ENCODE measurements at places on chromosomes 4 and X.

GRCh38 chr4:41204400-41204978 lies 9.9 kb downstream of the APBB2 start:
- no peak for DNase-seq

DNA sequence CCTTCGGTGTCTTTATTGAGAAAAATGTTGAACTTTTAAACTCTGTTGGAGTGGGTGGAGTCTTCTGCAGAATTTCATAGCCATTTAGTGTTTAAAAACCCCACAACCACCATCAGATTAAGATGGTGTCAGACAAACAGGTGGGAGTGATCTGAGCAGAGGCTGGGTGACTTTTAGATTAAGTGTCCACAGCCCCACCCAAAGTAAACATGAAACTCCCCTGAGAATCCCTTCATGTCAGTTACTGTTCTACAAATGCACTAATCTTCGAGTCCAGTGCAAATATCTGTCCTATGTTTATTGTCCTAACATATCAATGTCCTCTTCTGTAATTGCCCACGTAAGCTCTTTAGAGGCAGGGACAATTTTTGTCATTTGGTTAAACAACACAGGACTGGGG lies 175.6 kb upstream of the RBPJ start:
- DNase-seq: no peak

- peak; percentile 93 for DNase-seq
These were observed 10.0 kb upstream of the LNX1 start for GRCh38 chr4:53601251-53601764.

GRCh38 chr4:65450899-65451298 lies 219.4 kb downstream of the EPHA5 start:
- DNase-seq: no peak

DNA sequence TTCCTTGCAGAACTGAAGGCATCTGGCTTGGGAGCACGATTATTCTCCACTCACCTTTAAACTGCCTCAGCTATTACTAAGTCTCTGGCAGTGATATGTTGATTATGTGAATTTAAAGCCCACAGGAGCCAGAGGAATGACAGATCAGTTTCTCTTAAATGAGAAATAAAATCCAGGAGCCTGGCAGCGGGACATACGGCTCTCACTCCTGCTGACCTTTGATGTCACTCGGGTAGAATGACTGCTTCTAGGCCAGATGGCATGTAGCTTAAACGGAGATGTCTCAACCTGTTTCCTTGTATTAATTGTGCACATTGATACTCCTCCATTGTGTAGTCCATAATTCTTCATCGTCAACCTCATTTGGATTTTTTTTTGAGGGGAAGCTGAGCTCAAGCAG lies 4.0 kb upstream of the CBLL2 start:
- no peak for DNase-seq

DNA sequence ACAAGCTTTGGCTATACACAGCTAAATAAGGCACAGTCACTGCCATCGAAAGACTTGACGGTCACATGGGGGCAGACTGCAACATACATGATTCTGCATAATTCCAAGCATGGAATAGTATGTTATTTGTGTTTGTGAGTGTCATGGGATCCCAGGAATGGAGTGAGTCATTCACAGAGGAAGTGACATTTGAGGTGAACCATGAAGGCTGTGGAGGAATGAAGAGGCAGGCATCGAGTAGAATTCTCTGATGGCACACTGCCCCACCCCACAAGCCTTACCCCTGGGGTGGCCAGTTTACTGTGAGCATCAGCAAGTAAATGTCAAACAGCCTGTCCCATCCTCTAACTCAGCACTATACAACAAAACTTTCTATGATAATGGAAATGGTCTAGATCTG lies 619.7 kb downstream of the MID1IP1 start:
- DNase-seq: no peak

GRCh38 chrX:56729152-56729850 lies at the start of gene NBDY:
Gene NBDY, plus strand, starts transcription at chrX:56729243. Its CDS starts 111 bp downstream, at chrX:56729354.
- DNase-seq: peak; percentile 64

GRCh38 chr4:153008578-153009199 lies 72.6 kb downstream of the FHDC1 start:
- DNase-seq: no peak

GRCh38 chrX:17500145-17500579 lies 125.2 kb downstream of the NHS start:
- DNase-seq: no peak

DNA sequence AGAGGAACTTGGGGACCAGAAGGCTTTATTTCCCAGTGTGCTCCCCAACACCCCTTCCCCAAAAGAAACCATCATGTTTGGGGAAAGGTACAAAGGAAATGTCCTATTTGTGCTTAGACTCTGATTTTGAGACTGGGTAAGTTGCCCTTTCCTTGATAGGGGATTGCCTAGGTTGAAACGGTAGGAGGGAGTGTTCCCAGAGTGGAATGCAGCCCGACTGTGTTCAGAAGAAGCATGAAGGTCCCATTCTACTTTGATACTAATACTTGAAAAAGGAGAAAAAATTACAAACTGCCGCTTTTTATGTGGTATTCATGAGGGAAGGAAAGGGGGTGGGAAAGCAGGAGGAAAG lies 32.4 kb upstream of the TMEM131L start:
- DNase-seq: no peak

DNA sequence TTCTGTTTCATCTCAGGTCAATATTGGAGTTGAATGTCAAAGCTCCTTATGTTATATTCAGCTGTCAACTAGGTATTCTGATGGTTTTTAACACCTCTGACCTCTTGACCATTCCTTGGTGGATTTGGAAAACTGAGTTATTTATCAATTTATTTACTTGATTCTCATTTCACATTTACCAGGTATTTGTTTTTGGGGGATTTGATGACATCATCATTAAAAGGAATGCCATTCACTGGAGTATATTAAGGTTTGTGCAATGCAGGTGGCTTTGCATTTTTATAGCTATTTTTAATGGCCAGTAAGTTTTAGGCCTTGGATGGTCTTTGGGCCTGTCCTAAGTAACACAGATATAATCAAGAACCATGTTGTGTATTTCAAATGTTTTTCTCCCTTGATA lies 67.2 kb downstream of the TSPAN7 start:
- DNase-seq: no peak

DNA sequence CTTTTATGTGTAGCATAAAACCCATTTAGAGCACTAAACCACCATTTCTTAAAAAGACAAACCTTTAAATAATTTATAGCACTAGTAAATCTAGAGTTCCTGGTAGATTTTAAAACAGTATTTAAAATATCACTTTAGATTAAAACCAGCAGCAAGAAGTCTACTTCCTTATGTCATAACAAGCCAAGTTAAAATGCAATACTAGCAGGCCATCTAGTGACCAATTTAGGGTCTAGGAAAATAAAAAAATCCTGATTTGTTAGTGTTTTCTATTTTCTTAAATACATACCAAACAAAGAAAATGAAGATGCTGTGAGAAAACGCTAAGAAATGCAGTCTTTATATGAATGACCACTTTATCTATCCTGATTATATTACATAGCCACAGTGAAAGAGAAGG lies 53.9 kb downstream of the PAPSS1 start:
- DNase-seq: peak; percentile 17

- DNase-seq: no peak
These were observed 37.9 kb upstream of the CYP2U1 start for GRCh38 chr4:107893171-107894137.

GRCh38 chr4:153281476-153281875 lies 63.0 kb upstream of the MND1 start:
- no peak for DNase-seq

DNA sequence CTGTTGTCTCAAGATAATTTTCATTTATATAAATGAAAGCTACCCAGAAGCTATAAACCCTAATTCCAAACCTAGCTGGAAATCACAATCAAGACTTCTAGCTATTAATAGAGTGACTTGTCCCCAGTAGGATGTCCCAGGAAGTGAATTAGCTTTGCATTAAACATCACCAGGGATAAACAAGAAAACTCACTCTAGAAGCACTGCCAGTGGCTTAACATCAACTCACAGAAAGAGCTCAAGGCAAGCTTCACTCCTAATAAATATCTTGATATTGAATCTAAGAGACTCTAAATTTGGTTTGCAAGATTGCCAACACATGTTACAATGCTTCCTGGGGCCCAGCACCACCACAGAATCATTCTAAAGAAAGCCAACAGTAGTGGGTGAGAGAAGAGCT lies 468.7 kb upstream of the FAM241A start:
- no peak for DNase-seq

GRCh38 chr4:82491251-82491960 lies 61.0 kb downstream of the ENOPH1 start:
- DNase-seq: no peak

DNA sequence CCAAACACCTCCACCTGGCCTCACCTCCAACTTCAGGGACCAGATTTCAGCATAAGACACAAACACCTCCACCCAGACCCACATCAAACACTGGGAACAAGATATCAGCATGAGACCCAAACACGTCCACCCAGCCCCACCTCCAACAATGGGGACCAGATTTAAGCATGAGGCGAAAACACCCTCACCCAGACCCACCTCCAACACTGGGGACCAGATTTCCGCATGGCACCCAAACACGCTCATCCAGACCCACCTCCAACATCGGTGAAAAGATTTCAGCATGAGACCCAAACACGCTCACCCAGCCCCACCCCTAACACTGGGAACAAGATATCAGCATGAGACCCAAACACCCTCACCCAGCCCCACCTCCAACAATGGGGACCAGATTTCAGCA lies 210.0 kb downstream of the ASMT start:
- DNase-seq: no peak

DNA sequence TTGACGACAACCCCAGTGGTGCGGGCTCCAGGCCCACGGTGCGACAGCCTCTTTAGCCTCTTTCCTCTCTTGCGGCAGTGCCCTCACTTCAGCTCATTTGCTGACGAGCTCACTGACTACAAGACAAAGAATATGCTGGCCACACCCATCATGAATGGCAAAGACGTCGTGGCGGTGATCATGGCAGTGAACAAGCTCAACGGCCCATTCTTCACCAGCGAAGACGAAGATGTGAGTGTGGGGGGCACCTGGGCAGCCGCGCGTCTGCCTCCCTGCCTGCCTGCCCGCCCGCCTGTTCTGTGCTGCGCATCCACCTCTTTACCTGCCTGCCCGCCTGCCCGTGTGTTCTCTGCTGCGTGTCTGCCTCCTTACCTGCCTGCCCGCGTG lies 9.2 kb downstream of the PDE6B start:
- DNase-seq: no peak

- no peak for DNase-seq
These were observed 48.5 kb downstream of the NELFA start for GRCh38 chr4:1960170-1960825.

- DNase-seq: no peak
These were observed 25.1 kb downstream of the NIPAL1 start for GRCh38 chr4:48041535-48042137.

DNA sequence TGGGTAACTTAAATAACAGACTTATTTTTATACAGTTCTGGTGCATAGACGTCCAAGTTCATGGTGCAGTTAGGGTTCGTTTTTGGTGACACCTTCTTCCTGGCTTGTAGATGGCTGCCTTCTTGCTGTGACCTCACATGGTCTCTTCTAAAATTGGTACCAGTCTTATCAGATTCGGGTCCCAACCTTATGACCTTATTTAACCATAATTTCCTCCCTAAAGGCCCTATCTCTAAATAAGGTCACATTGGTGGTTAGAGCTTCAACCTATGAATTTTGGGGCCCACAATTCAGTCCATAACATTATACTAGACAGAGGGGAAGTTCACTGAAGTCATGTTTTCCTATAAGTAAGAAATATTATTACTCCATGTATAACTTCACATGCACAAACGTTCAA lies 128.0 kb downstream of the CFAP299 start:
- DNase-seq: no peak

- no peak for DNase-seq
These were observed 47.9 kb downstream of the RGS12 start for GRCh38 chr4:3340700-3341083.

DNA sequence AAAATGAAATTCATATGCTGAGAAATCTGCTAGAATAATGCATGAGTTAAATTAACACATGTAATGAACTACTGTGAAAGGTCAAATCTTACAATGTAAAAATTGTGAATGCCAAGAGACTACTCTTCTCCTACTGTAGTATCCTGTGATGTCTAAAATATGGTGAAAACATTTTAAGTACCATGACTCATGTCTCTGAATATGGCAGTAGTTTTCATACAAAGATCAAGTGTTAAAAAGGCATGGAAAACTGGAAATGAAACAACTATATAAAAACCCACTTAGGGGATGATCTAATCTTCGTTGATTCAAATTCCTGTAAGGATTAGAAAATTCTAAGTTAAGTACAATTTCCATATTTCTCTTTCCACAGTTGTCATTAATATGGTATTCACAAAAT lies 221.3 kb downstream of the PPP3CA start:
- DNase-seq: no peak

DNA sequence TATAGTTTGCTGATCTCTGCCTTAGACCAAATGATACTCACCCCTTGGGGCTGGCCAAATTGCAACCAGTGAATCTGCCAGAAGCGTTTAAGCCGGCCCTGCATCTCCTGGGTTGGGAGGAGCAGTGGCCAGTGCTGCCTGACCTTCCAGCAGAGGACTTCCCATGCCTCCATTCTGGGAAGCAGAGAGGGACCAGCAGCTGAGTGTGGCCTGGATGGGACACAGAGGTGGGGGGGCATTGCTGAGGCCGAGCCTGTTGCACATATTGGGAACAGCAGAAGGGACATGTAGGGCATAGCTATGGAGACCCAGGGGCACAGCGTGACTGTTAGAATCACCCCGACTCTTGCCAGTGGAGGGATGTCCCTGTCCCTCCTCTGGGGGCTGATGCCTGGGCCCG lies 93.3 kb downstream of the CPZ start:
- no peak for DNase-seq

- peak; percentile 2 for DNase-seq
These were observed 12.5 kb upstream of the HSFX4 start for GRCh38 chrX:149916745-149917392.

DNA sequence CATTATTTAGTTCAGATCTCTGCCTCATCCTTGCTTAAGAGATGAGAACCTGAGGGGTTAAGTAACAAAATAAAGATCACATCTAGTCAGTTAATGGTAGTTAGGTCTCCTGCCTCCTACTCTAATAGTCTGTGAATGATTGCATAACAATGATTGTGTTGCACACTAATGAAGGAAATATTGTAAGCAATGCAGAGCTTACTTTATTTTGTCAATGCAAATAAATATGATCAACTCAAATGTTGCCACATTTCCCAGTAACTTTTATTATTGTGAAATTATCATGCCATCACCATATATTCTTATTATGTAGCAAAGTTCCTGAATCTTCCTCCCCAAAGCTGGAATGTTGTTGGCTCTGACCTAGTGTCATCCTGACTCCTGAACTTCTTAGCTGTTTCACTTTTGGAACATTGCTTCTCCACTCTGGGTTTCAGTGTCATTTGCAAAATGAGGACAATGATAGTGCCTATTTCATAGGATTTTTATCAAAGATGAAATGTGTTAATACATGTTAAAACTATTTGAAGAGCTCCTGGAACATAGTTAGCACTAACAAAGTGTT lies 17.0 kb upstream of the GABRA4 start:
- DNase-seq: no peak

DNA sequence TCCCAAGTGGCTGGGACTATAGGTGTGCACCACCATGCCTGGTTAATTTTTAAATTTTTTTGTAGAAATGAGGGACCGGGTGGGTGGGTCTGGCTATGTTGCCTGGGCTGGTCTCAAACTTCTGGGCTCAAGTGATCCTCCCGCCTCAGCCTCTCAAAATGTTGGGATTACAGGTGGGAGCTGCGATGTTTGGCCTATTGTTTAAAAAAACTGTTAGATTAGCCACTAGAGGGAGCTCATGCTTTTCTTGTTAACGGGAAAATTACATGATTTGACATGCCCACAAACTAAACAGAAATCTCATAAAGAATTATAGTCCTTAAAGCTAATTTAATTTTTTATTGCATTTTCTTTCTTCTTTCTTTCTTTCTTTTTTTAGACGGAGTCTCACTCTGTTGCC lies 5.0 kb upstream of the SDAD1 start:
- peak; percentile 70 for DNase-seq

Data from NAMALWA (cell line).